ENCODE measurements at places on chromosomes 2 and 18. TPM values are rescaled to one million over a fixed set of nuclear protein-coding genes. Genes with fewer than 3 reads are reported as not detected.

NDC80 gene
- 13.9 TPM for total RNA-seq

ABCG8 gene
- total RNA-seq, result not detected

EFEMP1 gene
- total RNA-seq, result 233 TPM

CRACDL gene
- total RNA-seq, result 3.6 TPM

LAPTM4A gene
- 71.0 TPM for total RNA-seq

RASGRP3 gene
- total RNA-seq, result 0.19 TPM

LYPD1 gene
- not detected for total RNA-seq

UGT1A10 gene
- total RNA-seq, result not detected

OSBPL1A gene
- total RNA-seq, result 19.2 TPM

CCDC142 gene
- total RNA-seq, result 9.3 TPM

GREB1 gene
- total RNA-seq, result not detected

GCKR gene
- not detected for total RNA-seq

FBLN7 gene
- not detected for total RNA-seq

OR6B2 gene
- total RNA-seq, result not detected

CHMP3 gene
- 50.6 TPM for total RNA-seq

CCDC74B gene
- 17.5 TPM for total RNA-seq

PUM2 gene
- 23.6 TPM for total RNA-seq

PARD3B gene
- total RNA-seq, result 1.6 TPM

RGPD4 gene
- not detected for total RNA-seq

ADAM23 gene
- 0.09 TPM for total RNA-seq

CPO gene
- not detected for total RNA-seq

TMEM247 gene
- total RNA-seq, result not detected

Data from airway epithelial cell (primary cell).